ENCODE measurements at places on chromosomes 6 and 20.
A peak's percentile ranks its signal among the peaks of the same experiment; 100 is the strongest.

DNA sequence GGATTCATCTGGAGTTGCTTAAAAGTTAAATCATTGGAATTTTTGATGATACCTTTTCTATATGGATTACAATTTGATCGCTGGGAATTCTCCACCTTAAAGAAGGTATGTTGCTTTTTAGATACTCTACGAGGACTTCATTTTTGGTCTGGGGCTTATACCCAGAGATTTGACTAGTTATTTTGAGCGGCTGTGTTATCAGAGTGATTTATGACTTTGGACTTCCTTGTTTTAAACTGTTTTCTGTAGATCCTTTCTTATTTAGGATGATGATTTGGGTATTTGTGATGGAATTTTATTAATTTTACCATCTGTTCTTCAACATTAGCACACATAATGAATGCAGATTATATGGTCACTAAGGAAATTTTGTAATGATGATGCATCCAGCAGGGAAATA lies 75.2 kb downstream of the SOX4 start:
- no peak for DNase-seq

DNA sequence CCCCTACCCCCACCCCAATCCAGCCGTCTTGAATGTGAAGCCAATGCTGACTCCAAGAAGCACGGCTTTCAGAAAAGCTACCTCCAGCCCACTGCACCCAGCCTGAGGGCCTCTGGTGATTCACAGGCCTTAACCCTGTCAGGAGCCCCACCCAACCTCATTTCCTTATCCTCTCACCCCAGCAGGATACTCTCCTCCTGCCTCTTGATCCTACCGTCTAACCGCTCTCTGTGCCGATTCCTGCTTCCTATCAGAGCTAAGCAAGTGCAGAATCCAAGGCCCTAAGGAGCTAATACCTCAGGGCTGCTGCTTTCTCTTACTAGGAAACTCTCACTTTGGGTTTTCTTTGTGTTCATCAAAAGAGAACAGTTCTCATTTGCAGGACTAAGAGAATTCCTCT lies 47.2 kb downstream of the TRERF1 start:
- no peak for DNase-seq

- no peak for DNase-seq
These were observed 11.5 kb upstream of the PDYN start for GRCh38 chr20:2005359-2005758.

DNA sequence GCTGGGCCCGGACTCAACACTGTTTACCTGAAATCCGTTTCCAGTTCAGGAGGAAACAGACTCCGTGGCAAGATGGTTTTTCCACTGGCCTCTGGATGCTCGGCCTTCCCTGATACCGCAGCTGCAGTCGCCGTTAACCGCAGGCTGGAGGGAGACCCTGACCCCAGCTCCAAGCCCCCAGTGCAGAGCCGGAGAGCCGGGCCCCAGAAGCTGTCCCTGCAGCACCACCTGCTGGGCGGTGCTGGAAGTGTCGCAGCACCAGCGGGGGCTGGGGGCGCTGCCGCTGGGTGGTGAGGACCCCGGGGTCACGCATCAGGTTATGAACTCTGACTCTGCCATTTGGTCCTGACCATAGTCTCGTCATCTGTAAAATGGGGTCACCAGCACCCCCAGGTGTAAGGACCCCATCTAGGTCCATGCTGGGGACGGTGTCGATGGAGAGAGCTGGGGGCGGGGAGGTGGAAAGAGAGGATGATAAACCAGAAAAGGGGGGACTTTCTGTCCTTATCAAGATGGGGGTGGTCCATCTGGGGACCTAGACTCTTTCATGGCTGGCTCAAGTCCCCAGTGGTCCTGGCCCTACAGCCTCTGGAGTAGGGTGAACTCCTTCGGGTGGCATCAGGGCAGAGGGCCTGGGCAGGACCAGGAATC lies 20.8 kb upstream of the CHRNA4 start:
- DNase-seq = no peak

- peak; percentile 25 for DNase-seq
These were observed 71.7 kb downstream of the RCAN2 start for GRCh38 chr6:46419576-46420002.

DNA sequence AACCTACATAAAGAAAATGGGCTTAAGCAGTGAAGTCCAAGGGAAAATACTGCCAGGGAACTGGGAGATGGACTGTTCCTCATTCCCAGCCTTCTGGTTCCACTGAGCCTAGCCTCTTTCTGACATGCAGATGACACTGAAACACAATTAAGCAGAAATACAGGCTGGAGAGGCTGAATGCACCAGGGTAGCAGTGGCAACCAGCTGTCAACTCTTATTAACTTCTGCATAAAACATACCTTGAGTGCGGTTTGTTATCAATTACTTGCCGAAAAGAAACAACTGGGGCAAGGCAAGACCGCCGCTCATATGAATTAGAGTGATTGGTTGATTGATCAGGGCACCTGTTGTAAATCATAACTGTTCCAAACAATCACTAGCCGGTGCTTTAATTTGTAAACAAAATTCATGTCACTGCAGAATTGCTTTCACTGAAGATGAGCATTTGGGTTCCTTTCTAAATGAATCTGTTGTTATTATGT lies 16.3 kb downstream of the TFAP2B start:
- no peak for DNase-seq

GRCh38 chr6:161429921-161430490 lies 156.1 kb upstream of the AGPAT4 start:
- no peak for DNase-seq

GRCh38 chr20:39105551-39105950 lies 143.4 kb downstream of the DHX35 start:
- DNase-seq = no peak

DNA sequence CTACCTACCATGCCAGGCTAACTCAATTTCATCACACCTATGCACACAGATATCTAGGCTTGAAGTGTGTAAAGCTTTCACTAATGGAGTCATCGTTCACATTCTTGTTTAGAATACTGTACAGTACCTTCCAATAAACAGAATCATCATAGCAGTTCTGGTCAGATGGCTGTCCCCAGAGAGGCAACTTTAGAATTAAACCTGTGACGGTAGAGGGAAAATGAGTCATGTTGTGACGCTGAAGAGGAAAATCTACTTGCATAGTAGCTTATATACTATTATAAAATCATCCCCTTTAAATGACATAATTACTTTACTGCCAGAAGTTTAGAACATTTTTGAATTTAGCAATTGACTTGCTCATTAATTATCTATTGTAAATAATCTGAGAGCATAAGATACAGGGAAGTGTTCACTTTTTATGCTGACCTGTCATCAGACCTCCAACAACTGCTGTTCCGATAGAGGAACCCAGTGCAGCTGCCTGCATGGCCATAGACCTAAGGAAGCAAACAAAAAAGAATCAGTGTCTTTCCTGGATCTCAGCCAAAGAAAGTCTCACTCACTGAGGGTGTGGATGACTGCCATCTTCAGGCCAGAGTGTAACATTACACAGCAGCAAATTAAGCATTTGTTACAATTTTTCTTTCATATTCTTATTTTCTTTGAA lies 29.8 kb downstream of the RHAG start:
- DNase-seq = peak; percentile 56

GRCh38 chr6:149884215-149884614 lies 13.7 kb downstream of the RAET1E start:
- DNase-seq = no peak

DNA sequence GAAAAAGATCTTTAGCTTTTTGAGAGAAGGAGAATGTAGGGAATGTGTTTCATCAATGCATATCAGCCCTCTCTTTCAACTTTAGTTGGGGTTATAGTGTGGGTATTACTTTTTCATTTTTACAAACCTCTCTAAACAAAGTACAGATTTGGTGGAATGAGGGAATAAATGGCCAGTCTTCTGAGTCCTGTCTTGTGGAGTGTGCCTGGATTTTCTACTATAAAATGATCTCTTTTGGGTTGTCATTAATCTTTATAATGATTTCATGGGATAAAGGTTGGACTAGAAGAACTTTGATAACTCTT lies 209.3 kb downstream of the RNF144B start:
- DNase-seq = no peak
